Immature natural killer cell (primary cell): ENCODE measurements at places on chromosomes 4 and X.

- no peak for DNase-seq
Measured at GRCh38 chr4:155578219-155578618, 88.4 kb upstream of the GUCY1A1 start.

- DNase-seq = no peak
Measured at GRCh38 chr4:69493515-69493914, 2.2 kb downstream of the UGT2B4 start.

GRCh38 chrX:37926700-37927099 lies 79.3 kb upstream of the DYNLT3 start:
- DNase-seq = peak; percentile 5

DNA sequence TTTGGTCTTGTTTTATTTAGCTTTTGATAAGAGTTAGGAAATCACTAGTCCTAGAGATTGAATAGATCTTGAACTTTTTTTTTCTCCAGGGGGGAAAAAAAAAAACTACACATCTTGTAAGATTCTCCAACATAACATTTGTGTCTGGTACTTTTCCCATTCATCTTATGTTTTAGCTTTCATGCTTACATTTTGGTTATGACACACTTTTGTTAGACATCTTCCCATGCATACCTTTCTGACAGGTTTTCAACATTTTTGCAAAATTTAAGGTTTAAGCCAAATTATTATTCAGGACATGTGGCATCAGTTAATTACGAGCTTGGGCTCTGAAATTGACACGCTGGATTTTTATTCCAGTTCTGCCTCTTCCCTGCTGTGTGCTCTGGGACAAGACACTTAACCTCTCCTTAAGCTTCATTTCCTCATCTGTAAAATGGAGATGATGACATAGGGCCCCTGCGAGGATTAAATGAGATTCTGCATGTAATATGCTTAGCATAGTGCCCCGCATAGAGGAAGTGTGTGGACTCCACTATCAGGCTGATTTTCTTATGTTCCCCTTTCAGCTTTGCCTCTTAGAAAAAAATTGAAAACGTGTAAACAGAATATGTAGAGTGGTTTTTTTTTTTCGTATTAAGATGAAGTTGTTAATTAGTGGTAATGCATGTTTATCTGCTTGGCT lies 5.3 kb downstream of the KIT start:
- DNase-seq = no peak

- no peak for DNase-seq
Measured at GRCh38 chr4:84389406-84389805, 109.7 kb downstream of the NKX6-1 start.
